ENCODE measurements at places on chromosomes 7 and 10.

GRCh38 chr10:49207936-49208487 lies 19.8 kb upstream of the TMEM273 start:
- no peak for DNase-seq

DNA sequence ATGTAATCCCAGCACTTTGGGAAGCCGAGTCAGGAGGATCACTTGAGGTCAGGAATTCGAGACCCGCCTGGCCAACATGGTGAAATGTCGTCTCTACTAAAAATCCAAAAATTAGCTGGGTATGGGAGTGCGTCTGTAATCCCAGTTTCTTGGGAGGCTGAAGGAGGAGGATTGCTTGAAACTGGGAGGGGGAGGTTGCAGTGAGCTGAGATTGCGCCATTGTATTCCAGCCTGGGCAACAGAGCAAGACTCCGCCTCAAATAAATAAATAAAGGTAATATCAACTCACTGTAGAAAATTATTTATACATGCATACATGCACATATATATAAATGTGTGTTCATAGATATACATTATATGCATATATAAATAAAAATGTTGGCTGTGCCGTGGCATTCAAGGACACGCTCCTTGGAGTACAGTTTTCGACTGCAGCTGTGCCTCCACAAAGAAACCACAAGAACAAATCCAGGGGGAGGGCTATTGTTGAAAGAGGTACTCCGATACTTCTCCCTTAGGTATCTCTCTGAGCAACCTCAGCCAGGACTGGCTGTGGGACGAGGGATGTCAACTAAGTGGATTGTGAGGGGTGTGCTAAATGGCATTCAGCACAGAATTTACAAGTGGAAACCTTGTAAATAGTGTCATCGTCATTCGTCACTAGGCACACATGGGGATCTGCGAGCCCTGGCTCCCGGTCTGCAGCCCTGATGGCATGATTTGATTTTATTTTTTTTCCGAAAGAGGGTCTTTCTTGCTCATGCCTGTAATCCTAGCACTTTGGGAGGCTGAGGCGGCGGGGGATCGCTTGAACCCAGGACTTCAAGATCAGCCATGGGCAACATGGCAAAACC lies 49.3 kb downstream of the HIP1 start:
- DNase-seq, result no peak

- DNase-seq, result no peak
Observed at GRCh38 chr7:50497068-50497642, 47.0 kb upstream of the FIGNL1 start.

- peak; percentile 11 for DNase-seq
Observed at GRCh38 chr10:19745672-19746071, 70.6 kb upstream of the PLXDC2 start.

DNA sequence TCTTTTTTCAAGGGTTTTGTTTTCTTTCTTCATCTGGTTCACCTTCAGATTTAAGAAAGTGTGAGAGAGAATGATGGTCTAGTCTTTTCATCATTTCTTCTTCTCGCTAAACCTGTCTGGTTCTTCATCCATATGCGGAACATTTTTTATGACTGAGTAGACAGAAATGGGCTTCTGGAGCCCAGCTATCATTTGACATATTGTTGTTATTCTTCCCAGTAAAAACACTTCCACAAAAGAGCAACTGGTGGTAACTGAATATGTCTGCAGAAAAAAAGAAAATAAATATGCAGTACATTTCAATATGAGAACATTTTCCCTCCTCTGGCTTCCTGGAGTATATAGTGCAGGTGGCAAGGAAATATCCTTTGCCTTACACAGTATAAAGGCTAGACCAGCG lies 209.5 kb downstream of the JCAD start:
- DNase-seq, result no peak

GRCh38 chr10:17427666-17428350 lies 26.6 kb downstream of the ST8SIA6 start:
- no peak for DNase-seq

DNA sequence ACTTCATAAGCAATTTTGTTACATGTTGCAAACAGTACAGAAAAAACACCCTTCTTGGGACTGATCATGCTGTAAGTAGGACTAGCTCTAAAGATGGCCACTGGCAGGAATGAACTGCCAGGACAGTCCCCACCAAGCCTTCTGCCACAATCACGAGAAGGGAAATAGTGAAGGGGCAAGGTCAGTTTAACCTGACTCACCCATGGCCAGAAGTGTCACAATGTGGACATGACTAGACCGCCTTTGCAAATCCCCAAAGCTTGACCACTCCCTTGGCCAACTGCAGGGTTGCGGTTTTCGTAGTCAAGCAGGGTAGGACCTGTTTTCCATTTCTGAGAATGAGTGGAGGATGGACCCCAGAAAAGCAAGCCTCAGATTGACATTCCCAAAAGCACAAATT lies 19.4 kb upstream of the FRAT2 start:
- no peak for DNase-seq

DNA sequence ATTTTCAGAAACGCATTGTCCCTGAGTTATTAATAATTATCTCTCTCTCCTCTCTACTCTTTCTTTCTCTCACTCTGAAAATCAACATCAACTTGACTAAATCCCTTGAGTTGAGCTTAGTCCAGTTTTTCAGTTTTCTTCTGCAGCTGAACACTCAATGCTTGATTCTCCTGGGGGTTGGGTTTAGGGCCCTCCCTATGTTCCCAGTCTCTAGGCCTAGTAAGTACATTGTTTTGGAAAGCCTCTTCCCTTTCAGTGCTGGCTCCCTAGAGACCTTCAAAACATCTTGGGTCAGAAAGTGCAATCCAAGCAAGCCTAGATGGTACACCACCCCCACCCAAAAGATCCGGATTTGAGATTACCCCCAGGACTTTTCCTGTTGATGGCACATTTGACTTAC lies 488.5 kb downstream of the LRMDA start:
- DNase-seq, result no peak

GRCh38 chr10:92699518-92700381 lies 10.0 kb downstream of the HHEX start:
- DNase-seq, result no peak

DNA sequence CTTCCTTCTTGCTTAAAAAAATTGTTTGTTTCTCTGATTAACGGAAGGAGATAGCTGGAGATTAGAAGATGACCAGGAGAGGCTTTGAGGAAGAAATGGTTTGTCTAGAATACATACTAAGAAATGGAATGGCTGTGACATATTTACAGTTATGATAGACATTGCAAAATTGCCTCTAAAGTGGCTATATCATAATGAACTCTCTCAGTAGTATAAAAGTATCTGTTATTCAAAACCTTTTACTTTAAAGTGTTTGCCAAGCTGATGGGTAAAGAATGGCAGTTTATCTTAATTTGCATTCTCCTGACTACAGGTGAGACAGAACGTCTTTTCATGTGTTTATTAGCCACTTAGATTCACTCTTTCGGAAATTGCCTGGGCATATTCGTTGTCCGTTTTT lies 28.7 kb downstream of the LRGUK start:
- no peak for DNase-seq

GRCh38 chr7:34463830-34464229 lies 194.2 kb upstream of the NPSR1 start:
- no peak for DNase-seq
